GM10248 (cell line): ENCODE measurements at places on chromosomes 4 and X.

DNA sequence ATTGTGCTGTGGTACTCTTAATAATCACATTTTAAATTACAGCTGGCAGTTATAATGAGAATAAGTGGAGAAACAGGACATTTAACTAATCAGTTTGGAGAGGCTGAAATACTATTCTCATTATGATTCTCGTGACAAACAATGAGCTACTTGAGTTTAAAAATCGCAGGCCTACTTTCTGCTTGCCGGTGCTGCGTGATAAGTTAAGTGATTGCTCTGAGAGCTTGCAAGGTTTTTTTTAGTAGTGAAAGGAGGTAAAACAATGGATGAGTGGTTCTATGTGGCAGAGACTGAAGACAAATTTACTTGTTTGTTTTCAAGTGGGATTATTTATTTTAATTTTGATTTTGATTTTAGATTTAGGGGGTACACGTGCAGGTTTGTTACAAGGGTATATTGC lies 114.0 kb downstream of the RAPGEF2 start:
- no peak for DNase-seq

DNA sequence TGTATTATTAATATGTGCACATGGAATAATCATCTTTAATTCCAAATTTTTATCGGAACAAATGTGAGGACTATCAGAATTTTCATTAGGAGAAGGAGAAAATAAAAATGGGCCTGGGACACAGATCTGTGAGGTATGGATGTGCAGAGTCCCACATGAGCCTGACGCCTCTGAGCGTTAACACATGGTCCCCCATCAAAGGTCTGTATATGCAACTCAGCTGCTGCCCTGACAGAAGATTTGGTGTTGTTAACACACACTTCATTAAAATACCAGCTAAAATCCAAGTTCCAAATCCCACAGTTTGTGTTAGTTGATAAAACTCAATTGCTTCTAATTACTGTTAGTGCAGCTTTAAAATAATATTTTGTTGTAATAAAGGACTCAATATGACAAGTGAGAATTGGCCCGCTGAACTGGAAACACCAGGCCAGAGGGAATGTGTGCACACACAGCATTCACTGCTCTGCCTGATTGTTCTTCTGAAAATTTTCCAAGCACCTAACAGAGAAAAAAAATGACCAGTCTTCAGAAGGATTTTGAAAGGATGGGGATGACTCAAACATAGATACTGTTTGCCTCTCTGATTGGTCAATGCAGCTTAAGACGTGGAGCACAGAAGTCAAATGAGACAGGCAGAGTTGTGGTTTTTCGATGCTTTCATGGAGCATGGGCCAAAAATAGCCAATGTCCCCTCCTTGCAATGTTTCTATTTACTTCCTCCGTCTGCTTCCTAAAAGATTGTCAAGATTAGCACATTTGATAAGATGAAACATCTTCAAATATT lies 266.6 kb downstream of the NKX6-1 start:
- DNase-seq = no peak

- DNase-seq = no peak
Measured at GRCh38 chrX:107566604-107567262, 61.6 kb upstream of the PRPS1 start.

DNA sequence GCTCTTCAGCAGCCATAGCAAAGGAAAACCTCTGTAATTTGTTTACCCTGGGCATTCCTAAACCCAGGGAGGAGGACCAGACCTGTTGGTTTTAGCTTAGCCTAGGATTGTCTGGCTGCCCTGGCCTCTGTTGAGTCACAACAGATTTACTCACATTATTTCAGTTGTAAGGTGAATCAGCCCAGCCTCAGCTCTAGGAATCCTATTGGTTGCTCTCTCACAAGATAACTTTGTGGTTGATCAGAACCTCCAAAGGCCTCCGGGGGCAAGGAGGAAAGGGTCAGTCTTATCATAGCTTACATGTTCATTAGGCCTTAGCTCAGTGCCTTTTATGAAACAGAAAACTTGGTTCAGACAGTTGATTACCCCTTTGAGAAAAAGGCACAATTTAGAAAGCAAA lies 41.0 kb downstream of the PDK3 start:
- DNase-seq = no peak

DNA sequence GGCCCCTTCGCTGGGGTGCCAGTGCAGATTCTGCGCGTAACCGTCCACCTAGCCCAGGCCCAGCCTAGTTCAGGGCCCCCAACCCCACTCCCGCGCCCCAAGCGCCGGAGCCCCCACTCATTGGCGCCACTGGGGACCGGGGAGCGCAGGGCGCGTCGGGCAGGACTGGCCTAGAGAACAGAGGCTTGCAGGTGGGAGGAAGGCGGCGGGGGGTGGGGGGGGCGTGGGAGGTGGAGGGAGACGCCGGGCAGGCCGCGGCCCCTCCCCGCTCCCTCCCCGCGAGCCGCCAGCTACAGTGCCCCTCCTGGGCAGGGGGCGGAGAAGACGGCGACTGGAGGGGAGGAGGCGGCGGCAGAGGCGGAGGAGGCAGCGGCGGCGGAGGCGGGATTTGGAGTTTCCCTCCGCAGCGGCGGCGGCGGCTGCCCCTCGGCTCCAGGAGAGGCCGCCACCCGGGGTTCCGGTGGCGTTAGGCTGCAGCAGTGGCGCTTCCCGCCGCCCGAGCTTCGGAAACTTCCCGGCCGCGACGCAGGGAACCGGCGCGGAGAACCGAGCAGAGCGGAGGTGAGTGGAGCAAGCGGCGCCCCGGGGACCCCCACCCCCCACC lies 4.8 kb upstream of the DUSP9 start:
- DNase-seq = no peak

- no peak for DNase-seq
Measured at GRCh38 chr4:7511525-7511924, 76.8 kb upstream of the PSAPL1 start.

DNA sequence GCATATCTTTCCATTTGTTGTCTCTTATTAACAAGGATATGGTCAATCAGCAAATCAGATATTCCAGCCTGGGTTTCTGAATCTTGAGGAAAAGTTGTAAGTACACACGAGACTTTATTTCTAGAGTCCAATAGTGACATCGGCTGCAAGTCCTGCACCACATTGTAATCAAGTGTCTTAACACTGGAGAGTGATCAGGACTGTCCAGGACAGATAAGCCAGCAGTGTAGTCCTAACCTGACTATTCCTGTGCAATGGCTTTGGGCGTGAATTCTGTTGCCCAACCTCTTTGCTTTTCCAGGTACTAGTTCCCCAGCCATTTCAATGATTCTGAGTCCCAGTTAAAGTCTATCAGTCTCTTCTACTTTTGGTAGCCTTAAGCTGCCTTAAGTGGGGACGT lies 395.0 kb downstream of the PCDH10 start:
- no peak for DNase-seq

- no peak for DNase-seq
Measured at GRCh38 chr4:2887343-2887742, 43.7 kb downstream of the ADD1 start.

DNA sequence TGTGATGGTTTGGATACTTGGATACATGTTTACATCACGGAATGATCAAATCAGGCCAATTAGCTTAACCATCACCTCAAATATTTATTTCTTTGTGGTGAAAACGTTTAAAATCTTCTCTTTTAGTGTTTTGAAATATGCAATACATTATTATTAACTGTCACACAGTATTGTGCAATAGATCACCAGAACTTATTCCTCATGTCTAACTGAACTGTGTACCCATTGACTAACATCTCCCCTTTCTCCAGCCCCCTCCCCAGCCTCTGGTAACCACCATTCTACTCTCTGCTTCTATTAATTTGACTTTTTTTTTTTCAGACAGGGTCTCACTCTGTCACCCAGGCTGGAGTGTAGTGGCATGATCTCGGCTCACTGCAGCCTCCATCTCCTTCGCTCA lies 471.9 kb downstream of the BCOR start:
- DNase-seq = no peak

DNA sequence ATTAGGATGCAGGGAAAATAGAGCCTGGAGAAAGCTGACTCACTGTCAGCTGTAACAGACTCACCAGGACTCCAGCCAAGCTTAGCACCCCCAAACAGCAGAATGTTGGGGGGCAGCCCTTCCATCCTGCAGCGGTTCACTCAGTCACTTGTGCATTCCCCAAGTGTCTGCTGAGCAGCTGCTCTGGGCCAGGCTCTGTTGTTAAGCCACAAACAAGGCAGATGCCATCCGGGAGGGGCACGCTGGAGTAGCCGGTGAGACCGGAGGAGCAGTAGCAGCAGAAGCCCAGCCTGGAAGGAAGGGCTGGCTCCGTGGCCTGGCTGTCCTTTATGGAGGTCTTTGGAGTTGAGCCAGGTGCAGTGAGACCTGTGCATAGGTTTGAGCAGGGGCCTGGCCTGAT lies 22.0 kb downstream of the CCNQ start:
- no peak for DNase-seq

DNA sequence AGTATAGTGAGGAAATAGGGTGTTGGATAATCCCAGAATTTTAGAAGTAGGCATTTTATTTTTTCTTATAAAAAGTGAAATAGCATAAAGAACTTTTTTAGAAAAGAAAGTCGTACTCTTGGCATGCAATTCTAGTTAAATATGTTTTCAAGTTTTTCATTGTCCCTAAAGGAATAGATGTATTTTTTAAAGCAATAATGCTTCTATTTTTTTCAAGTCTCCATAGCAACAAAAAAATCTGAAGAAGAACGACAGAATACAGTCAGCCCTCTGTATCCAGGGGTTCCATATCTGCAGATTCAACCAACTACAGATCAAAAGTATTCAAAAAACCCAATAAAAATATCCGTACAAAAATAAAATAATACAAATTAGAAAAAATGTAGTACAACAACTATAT lies 538.2 kb downstream of the GLUD2 start:
- no peak for DNase-seq

GRCh38 chrX:38856670-38857265 lies 55.5 kb downstream of the MID1IP1 start:
- DNase-seq = no peak

GRCh38 chr4:85452058-85452731 lies 22.8 kb upstream of the ARHGAP24 start:
- DNase-seq = no peak

- peak; percentile 75 for DNase-seq
Measured at GRCh38 chrX:136496764-136497555, 432 bp upstream of the HTATSF1 start.

- no peak for DNase-seq
Measured at GRCh38 chr4:148079961-148080360, 348.1 kb downstream of the ARHGAP10 start.

DNA sequence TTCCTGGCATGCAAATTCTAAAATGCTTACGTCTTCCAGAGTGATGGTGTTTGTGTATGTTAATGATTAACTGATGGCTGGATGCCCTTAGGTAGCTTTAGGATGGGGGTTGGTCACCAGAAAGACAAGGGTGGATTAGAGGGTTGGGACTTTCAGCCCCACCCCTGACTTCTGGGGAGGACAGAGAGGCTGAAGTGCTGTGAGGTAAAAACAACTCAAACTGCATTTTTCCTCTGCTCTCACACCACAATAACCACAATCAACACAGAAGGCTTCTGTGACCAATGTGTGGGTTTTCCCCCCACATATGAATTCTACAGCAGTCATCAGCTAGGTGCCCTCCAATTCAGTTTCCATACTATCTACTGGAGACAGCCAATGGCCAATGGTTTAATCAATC lies 18.7 kb upstream of the DDIT4L start:
- DNase-seq = no peak

- no peak for DNase-seq
Measured at GRCh38 chr4:96471956-96472867, 632.3 kb downstream of the PDHA2 start.

GRCh38 chrX:47501226-47502074 lies 18.4 kb upstream of the ZNF41 start:
- no peak for DNase-seq

DNA sequence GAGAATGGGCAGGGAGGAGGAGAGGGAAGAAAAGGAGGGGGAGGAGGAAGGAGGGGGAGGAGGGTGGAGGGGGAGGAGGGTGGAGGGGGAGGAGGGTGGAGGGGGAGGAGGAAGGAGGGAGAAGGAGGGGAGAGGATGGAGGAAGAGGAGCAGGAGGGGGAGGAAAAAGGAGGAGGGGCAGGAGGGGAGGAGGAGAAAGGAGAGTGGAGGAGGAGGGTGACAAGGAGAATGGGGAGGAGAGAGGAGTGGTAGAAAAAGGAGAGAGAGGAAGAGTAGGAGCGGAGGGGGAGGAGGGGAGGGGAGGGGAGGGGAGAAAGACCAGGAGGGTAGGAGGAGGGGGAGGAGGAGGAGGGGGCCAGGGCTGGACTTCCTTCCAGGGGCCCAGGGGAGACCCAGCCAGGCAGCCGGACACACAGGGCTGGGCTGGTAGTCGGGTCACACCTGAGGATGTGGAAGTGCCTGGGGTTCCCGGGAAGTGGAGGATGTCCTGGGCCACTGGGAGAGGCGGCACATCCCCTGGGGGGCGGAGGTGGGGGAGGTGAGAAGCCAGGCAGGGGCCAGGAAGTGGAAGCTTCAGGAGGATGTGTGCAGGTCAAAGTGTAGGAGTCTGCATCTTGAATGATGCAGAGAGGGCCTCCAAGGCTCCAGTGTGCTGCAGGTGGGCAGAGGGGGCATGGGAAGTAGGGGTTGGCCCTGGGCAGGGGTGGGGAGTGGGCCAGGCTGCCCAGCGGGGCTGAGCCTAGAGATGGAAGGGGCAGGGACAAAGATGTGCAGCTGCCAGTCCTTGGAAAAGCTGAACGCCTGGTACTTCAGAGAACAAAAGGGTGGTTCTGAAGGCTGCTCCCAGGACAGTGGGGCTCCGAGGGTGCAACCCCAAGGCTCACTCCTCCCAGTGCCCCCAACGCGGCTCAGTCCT lies 18.8 kb downstream of the IL3RA start:
- DNase-seq = no peak

GRCh38 chr4:1798580-1799386 lies 5.7 kb downstream of the FGFR3 start:
- no peak for DNase-seq

GRCh38 chr4:11496351-11496829 lies 67.7 kb upstream of the HS3ST1 start:
- DNase-seq = no peak

GRCh38 chr4:3468154-3468553 lies 5.0 kb downstream of the DOK7 start:
- DNase-seq = no peak

GRCh38 chr4:161466316-161466715 lies 697.5 kb downstream of the FSTL5 start:
- DNase-seq = no peak

GRCh38 chr4:19677211-19677610 lies 574.5 kb upstream of the SLIT2 start:
- DNase-seq = no peak

DNA sequence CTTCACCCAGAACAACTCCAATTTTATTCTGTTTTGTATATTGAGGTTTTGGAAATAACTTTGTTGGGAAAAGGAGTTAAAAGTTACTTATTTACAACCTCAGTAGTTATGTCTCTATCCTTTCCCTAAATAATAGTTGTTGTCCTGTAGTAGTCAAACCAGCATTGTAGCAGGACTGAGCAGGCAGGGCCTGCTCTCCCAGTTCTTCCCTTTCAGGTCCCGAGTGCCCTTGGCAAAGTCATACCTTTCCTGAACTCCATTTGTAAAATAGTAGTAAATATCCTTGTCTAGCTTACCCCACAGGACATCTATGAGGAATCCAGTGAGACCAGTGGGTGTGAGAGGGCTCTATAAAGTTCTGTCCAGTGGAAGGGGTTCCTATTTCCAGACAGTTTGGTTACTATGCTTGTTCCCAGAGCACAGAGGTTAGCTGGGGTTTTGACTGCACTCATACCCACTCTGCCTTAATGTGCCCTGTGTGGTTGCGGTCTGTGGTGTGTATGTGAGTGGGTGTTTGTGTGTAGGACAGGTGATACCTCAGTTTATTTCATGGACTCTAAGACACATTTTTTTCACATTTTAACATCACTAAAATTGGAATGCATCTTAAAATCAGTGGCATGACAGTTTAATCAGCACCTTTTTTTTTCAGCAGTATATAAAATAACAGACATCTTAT lies 136.3 kb downstream of the AMMECR1 start:
- no peak for DNase-seq
